ENCODE measurements at places on chromosomes 7 and 10. TPM values are rescaled to one million over a fixed set of nuclear protein-coding genes. Genes with fewer than 3 reads are reported as not detected.

DNA sequence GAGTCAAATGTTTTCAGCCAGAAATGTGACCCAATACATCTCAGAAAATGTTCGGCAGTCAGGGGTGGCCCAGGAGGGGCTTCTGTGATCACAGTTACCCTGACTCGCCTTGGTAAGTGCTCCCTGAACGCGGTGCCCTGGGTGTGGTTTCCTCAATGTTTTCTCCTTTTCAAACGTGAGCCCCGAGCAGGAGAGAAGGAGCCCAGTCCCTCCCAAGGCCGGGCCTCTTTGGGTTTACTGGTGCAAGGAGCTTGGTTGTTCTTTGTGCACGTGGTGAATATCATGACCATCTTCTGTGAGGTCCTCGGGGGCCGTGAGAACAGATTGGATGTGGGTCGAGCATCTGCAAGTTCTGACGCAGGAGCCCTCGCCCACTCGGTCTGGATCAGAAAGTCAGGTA lies 55.8 kb upstream of the VIPR2 start:
- no peak overlapping the region for H3K4me3 ChIP-seq
- DNase-seq = no peak
- no peak overlapping the region for H3K27ac ChIP-seq
- H3K4me1 ChIP-seq = no peaks in the 10 kb centered on the region

GRCh38 chr7:133923974-133924373 lies 203.2 kb upstream of the LRGUK start:
- H3K4me1 ChIP-seq = peaks cover 14% of the 10 kb centered on the region
- no peak for DNase-seq
- no peak overlapping the region for H3K27ac ChIP-seq
- no peak overlapping the region for H3K4me3 ChIP-seq

KIFBP gene
- 48.4 TPM for total RNA-seq

DPYSL4 gene
- 2.6 TPM for total RNA-seq

DNA sequence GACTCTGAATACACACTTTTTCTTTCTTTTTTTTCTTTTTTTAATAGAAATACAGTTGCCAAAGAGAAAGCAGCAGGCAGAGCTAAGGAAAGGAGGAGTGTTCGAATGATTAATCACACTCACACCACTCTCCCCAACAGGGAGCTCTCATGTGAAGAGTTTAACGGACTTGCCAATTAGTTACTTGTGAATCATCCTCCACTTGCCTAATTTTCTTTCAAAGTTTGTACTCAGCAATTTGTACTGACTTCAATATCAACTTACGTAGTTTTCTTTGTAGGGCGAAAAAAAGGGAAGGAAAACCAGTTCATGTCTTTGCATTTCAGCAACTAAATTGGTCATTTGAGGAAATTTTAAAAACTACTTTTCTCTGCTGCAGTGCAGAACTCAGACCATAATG lies 109.2 kb downstream of the PIP4K2A start:
- H3K4me3 ChIP-seq = peak overlapping the region; percentile 47
- peaks cover 57% of the 10 kb centered on the region for H3K4me1 ChIP-seq
- H3K36me3 ChIP-seq = peaks cover 43% of the 10 kb centered on the region
- DNase-seq = peak; percentile 47

GRCh38 chr7:40439686-40440085 lies 304.9 kb downstream of the SUGCT start:
- peaks cover 38% of the 10 kb centered on the region for H3K4me1 ChIP-seq
- H3K4me3 ChIP-seq = no peak overlapping the region
- peaks cover 1% of the 10 kb centered on the region for H3K27me3 ChIP-seq
- DNase-seq = no peak
- no peak overlapping the region for H3K27ac ChIP-seq
- H3K36me3 ChIP-seq = peaks cover 16% of the 10 kb centered on the region

AOC1 gene
- not detected for total RNA-seq

MRLN gene
- not detected for total RNA-seq

SLC26A3 gene
- not detected for total RNA-seq

DNA sequence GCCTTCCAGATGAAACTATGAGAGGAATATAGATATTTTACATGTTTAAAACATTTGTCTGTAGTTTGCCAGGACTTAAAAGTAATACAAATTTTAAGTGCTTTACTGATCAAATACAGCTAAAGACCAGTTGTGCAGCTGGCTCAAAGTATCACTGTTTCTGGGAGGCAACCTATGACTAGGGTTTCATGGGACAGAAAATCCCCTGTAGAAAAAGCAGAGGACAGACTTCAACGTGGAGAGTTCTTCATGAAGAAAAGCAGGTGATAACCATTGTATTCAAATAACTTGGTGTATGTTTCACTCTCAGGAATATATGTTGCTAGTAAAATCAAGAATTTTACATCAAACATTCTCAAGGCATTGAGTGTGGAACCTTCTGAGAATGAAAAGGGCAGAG lies 40.9 kb downstream of the PTER start:
- H3K27ac ChIP-seq = no peak overlapping the region
- H3K4me3 ChIP-seq = no peak overlapping the region
- DNase-seq = no peak
- H3K27me3 ChIP-seq = no peaks in the 10 kb centered on the region

BHLHA15 gene
- total RNA-seq = not detected

- H3K36me3 ChIP-seq = no peaks in the 10 kb centered on the region
- peak overlapping the region; percentile 74 for H3K27ac ChIP-seq
- peaks cover 26% of the 10 kb centered on the region for H3K4me1 ChIP-seq
Measured at GRCh38 chr7:30347226-30348082, 63.1 kb downstream of the ZNRF2 start.

PALD1 gene
- not detected for total RNA-seq

SH2D4B gene
- total RNA-seq = not detected

ATP6V0A4 gene
- total RNA-seq = 1.1 TPM

GRCh38 chr10:44995914-44996669 lies 4.6 kb upstream of the ZNF22 start:
- 0 out of 2 replicates have a peak overlapping the region, but pooled peaks have one; percentile 9 for H3K27ac ChIP-seq
- no peak overlapping the region for H3K4me3 ChIP-seq
- no peak for DNase-seq
- H3K4me1 ChIP-seq = peaks cover 42% of the 10 kb centered on the region
- H3K36me3 ChIP-seq = no peaks in the 10 kb centered on the region
- H3K27me3 ChIP-seq = no peaks in the 10 kb centered on the region

HEPACAM2 gene
- not detected for total RNA-seq

GRCh38 chr10:4316161-4316810 lies 509.7 kb upstream of the AKR1E2 start:
- H3K27me3 ChIP-seq = peaks cover 1% of the 10 kb centered on the region
- peak overlapping the region; percentile 76 for H3K4me3 ChIP-seq
- DNase-seq = peak; percentile 23
- peaks cover 20% of the 10 kb centered on the region for H3K4me1 ChIP-seq

- no peak overlapping the region for H3K4me3 ChIP-seq
- no peak for DNase-seq
- peak overlapping the region; percentile 72 for H3K27ac ChIP-seq
- peaks cover 3% of the 10 kb centered on the region for H3K27me3 ChIP-seq
- peaks cover 94% of the 10 kb centered on the region for H3K4me1 ChIP-seq
- H3K36me3 ChIP-seq = peaks cover 36% of the 10 kb centered on the region
Measured at GRCh38 chr10:49556723-49557122, 17.8 kb upstream of the ERCC6 start.

DNA sequence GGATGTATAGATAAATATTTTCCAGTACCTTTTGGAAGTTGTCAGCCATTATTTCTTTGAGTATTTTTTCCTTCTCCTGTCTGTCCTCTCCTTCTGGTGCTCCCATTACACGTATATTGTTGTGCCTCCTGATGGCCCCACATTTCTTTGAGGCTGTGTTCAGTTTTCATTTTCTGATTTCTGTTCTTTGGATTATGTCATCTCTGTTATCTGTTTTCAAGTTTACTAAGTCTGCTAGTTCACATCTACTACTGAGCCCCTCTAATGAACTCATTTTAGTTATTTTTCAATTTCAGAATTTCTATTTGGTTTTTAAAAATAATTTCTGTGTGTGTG lies 16.3 kb downstream of the RBM33 start:
- H3K27me3 ChIP-seq = peaks cover 2% of the 10 kb centered on the region
- no peak overlapping the region for H3K4me3 ChIP-seq
- DNase-seq = no peak
- peaks cover 52% of the 10 kb centered on the region for H3K4me1 ChIP-seq

GRCh38 chr7:55173671-55174070 lies 154.9 kb downstream of the EGFR start:
- no peak for DNase-seq
- peaks cover 10% of the 10 kb centered on the region for H3K4me1 ChIP-seq
- peaks cover 7% of the 10 kb centered on the region for H3K27me3 ChIP-seq
- H3K27ac ChIP-seq = no peak overlapping the region
- H3K36me3 ChIP-seq = peaks cover 47% of the 10 kb centered on the region

GRCh38 chr10:103890194-103890658 lies 27.8 kb downstream of the STN1 start:
- peak overlapping the region; percentile 75 for H3K27ac ChIP-seq
- H3K4me1 ChIP-seq = peaks cover 56% of the 10 kb centered on the region
- H3K27me3 ChIP-seq = no peaks in the 10 kb centered on the region
- no peaks in the 10 kb centered on the region for H3K36me3 ChIP-seq

GRCh38 chr10:29328983-29329382 lies 40.1 kb downstream of the LYZL1 start:
- H3K4me3 ChIP-seq = no peak overlapping the region
- H3K36me3 ChIP-seq = no peaks in the 10 kb centered on the region
- peaks cover 48% of the 10 kb centered on the region for H3K27me3 ChIP-seq
- peaks cover 16% of the 10 kb centered on the region for H3K4me1 ChIP-seq
- peak; percentile 52 for DNase-seq

DNA sequence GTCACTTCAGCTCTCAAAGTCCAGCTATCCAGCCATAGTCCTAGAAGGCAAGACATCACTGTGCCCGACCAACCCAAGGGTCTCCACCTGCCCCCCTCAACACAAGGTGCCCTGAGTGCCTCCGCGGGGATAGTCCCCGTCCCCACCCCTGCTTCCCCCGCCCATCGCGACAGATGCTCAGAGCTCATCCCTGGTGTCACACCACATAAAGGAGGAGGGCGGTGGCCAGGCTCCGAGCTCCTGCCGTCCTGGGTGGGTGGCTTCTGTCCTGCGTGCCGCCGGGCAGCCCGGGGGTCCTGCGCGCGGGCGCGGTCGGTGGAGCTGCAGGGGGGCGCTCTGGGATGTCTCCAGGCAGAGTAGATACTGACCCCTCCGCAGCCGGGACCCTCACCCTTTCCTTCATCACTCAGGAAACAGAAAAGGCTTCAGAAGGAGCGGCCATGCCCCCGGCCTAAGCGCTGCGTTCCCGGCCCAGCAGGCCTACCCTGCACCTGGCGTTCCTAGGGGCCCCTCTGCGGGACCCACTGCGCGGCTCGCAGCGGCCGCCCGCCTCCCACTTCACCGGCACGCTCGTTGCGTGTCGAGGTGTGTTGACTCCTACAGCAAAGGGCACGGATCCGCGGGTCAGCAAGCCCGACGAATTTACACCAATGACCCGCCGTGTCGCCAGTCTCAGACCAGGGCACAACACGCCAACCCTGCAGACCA lies 53.4 kb downstream of the ALOX5 start:
- no peaks in the 10 kb centered on the region for H3K36me3 ChIP-seq
- no peak overlapping the region for H3K4me3 ChIP-seq
- no peaks in the 10 kb centered on the region for H3K4me1 ChIP-seq

GRCh38 chr7:102426268-102427018 lies 6.9 kb upstream of the ORAI2 start:
- no peak for DNase-seq
- H3K4me1 ChIP-seq = no peaks in the 10 kb centered on the region
- H3K36me3 ChIP-seq = peaks cover 8% of the 10 kb centered on the region
- no peak overlapping the region for H3K4me3 ChIP-seq
- peaks cover 1% of the 10 kb centered on the region for H3K27me3 ChIP-seq

All from HFFc6 (cell line).